ENCODE measurements at places on chromosomes 3 and 15.
A peak's percentile ranks its signal among the peaks of the same experiment; 100 is the strongest.

GRCh38 chr3:50737906-50738598, 63.3 kb downstream of the DOCK3 start:
- DNase-seq = no peak

GRCh38 chr15:52498706-52499105, 30.0 kb downstream of the MYO5A start:
- no peak for DNase-seq

- DNase-seq = no peak
These were observed 79.9 kb upstream of the ZBTB20 start for GRCh38 chr3:115226844-115227445.

DNA sequence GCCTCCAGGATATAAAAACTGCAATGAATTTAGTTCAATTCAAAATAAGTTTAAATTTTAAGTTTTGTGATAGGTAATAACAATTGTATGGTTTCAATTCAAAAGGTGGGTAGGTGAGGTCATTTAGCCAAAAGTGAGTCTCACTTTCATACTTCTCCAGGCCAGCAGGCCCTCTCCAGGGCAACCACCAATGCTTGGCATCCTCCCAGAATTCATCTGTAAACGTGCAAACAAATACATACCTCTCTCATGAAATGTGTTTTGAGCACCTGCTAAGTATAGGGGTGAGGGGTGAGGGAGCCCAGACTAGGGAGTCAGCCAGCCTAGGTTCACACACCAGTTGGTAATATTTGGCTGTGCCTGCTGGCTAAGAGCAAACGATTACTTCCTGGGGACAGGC, 22.0 kb upstream of the RBSN start:
- no peak for DNase-seq

- DNase-seq = no peak
These were observed 33.1 kb downstream of the BTD start for GRCh38 chr3:15634671-15635070.

DNA sequence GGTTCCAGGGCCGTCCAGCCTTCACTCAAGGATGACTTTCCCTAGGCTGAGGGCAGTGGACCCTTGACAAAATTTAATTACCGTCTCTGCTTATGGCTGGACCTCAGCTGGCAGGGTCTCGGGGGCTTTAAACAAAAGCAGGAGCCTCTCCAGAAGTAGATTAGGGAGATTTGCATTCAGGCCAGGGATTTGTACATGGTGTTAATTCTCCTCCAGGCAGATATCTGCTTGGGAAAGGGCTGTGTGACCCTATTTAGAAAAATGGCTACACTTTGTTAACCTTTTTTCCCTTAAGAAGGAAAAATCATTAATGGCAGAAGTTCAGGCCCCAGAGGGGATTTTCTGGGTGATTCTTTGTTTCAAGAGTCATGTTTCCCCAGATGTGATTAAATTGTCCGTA, 329.1 kb upstream of the C2CD4B start:
- no peak for DNase-seq

DNA sequence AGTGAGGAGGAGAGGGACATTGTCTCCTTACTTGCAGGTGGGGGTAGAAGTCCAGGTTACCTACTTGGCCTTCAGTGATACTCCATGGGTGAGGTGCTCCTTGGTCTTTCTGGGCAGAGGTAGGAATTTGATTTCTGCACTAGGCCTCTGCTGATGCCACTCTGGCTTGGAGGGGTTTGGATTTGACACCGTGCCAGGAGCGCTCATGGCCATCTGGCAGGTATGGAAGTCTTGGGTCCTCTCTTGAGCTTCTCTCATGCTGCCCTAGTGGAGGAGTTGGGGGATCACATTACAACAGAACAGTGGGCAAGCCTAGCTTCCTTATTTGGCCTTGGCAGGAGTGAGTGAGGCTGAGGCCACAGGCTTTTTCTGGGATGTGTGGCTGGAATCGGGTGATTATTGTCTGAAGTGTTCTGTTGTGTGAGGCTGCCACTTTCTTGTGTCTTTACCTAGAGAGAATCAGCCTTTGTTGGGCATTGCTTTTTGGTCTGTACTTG, 525.0 kb downstream of the GABRG3 start:
- DNase-seq = no peak

GRCh38 chr3:118949113-118949760, 85.4 kb downstream of the IGSF11 start:
- no peak for DNase-seq

DNA sequence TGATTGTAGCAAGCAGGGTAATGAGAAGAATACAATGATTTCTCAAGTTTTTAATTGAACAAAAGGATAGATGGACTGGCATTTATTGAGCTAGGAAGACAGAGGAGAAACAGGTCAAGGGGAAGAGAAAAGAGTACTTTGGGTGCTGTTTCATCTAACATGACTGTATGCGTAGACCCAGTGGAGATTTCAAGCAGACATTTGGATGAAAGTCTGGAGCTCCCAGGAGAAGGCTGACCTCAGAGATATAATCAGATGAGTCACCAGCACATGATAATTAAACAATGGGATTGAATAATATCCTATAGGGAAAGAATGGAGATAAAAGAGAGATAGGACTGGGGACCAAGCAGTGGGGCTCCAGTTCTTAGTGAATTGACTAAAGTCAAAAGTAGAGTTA, 194.9 kb downstream of the ARRDC4 start:
- no peak for DNase-seq

- no peak for DNase-seq
These were observed 61.3 kb downstream of the ZDHHC19 start for GRCh38 chr3:196149831-196150301.

DNA sequence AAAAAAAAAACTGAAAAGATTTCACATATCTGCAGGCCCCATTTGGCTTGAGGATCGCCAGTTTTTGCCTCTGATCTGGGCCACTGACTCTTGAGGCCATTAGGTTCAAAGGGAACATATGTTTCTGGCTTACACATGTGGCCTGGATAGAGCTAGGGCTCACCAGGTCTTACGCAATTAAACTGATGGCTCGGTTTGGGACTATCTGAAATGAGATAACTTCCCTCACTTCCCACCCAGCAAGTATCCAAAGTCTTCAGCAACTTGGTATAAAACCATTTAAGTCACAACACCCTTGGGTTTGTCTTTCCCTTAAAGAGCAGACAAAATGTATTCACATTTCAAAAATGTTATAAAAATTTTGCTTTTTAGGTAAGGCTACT, 36.3 kb downstream of the LRIG1 start:
- DNase-seq = no peak

GRCh38 chr3:136070953-136071949, 105.7 kb downstream of the PPP2R3A start:
- DNase-seq = no peak

GRCh38 chr3:52001443-52001974, 5.8 kb upstream of the RPL29 start:
- DNase-seq = peak; percentile 72

- DNase-seq = no peak
These were observed 6.0 kb downstream of the GHRL start for GRCh38 chr3:10286596-10287295.

GRCh38 chr15:71508081-71508682, 302.2 kb upstream of the NR2E3 start:
- no peak for DNase-seq

DNA sequence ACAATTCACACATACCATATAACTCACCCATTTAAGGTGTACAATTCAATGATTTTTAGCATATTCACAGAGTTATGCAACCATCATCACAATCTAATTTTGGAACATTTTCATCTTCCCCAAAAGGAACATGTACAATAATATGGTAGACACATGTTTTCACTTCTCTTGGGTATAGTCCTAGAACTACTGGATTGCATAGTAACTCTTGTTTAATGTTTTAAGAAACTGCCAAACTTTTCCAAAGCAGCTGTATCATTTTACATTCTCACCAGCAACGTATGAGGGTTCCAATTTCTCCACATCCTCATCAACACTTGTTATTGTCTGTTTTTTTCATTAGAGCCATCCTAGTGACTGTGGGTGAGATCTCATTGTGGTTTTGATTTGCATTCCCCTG, 14.3 kb downstream of the BNC1 start:
- no peak for DNase-seq

DNA sequence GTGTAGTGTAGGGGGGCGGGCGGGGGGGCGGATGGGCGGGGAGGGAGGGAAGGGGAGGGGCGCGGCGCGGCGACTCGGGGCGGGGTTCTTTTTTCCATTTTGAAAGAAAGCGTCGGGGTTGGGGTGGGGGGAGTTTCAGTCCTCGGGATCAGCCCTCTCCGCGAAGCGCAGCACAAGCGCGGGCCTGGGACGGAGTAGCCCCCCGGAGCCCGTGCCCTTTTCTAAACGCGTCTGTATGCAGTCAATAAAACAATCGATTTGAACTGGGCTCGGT, 6.1 kb downstream of the ISLR2 start:
- no peak for DNase-seq

DNA sequence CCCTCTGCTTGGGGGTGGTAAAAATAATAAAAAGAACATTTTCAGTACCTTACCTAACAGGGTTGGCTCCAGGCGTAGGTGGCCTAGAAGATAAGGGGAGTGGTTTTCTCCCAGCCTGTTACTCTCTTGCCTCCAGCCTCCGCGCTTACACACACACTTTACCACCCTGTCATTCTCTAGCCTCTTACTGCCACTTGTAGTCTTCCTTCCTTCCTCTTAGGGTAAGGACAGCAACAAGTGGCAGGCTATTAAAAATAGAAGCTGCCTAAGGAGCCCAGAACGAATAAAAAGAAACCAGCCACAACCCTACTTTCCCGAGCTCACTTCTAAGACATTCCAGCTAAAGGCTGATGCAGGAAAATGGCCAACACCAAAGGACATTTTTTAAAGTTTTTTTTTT, 9.6 kb upstream of the LIPH start:
- DNase-seq = no peak

GRCh38 chr15:31270767-31271166, 55.9 kb upstream of the KLF13 start:
- DNase-seq = no peak
